ENCODE measurements at places on chromosomes 5 and 9.

GRCh38 chr5:33892620-33893137 lies 889 bp upstream of the ADAMTS12 start:
- no peaks in the 10 kb centered on the region for H3K36me3 ChIP-seq
- no peak overlapping the region for H3K4me3 ChIP-seq
- DNase-seq, result no peak
- H3K27me3 ChIP-seq, result peaks cover 44% of the 10 kb centered on the region

DNA sequence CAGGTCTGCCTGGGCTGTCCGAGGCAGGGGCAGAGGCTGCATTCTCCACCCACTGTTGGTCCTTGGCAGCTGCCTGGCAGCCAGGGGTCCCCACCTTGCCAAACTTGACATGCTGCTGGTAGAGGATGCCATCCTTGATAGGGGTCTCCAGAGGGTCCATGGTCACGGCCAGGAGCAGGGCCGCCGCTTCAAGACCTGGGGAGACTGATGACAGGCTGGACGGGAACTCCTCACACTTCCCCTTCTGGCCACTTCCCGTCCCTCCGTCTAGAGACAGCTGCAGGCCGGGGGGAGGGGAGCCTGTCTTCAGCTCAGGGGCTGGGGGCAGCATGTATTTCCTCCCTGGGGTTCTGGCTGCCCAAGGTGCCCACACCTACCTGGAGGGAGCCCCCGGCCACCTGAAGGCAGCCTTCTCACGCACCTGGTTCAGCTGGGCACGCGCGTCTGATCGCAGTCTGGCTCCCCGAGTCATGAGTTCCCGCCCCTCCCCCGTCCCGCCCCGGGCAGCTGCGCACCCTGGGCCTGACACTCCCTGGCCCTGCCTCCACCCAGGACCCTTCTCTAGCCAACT lies at the start of gene DOK3:
Gene DOK3 (minus strand): TSS at position 446 of the 571 bp plus-strand sequence. CDS start 286 bp downstream, at position 160.
- no peaks in the 10 kb centered on the region for H3K27me3 ChIP-seq
- peaks cover 38% of the 10 kb centered on the region for H3K4me1 ChIP-seq
- H3K4me3 ChIP-seq, result peak within 1 kb of the TSS; percentile 30
- H3K36me3 ChIP-seq, result peaks cover 39% of the 10 kb centered on the region
- DNase-seq, result no peak
- H3K27ac ChIP-seq, result peak within 1 kb of the TSS; percentile 76

- no peaks in the 10 kb centered on the region for H3K27me3 ChIP-seq
- H3K27ac ChIP-seq, result no peak overlapping the region
- H3K36me3 ChIP-seq, result no peaks in the 10 kb centered on the region
- H3K4me1 ChIP-seq, result no peaks in the 10 kb centered on the region
Observed at GRCh38 chr5:114660791-114661190, 298.9 kb downstream of the KCNN2 start.

GRCh38 chr9:130262061-130262745 lies 3.4 kb upstream of the HMCN2 start:
- no peaks in the 10 kb centered on the region for H3K36me3 ChIP-seq
- no peak overlapping the region for H3K27ac ChIP-seq
- H3K4me1 ChIP-seq, result no peaks in the 10 kb centered on the region
- H3K27me3 ChIP-seq, result peaks cover 36% of the 10 kb centered on the region

- H3K36me3 ChIP-seq, result no peaks in the 10 kb centered on the region
- DNase-seq, result no peak
- no peak overlapping the region for H3K4me3 ChIP-seq
- no peaks in the 10 kb centered on the region for H3K27me3 ChIP-seq
Observed at GRCh38 chr9:68981789-68982188, 32.1 kb downstream of the PRKACG start.

DNA sequence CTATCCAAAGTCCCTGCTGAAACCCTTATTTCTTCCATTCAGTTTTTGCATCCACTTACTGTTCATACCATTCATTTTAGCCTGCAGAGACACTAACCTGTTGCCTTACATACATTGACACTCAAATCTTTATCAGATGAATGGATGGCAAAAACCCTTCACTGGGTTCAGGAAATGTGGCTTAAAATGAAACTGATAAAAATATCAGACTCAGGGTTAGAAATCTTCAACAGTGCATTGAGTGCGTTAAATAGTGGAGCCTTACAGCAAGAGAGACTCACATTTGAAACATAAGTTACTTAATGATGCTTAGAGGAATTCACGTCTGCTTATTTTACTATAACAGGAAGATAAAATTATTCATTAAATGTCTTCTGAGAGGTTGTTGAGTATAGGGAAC lies 28.0 kb upstream of the BNC2 start:
- H3K27ac ChIP-seq, result no peak overlapping the region
- H3K36me3 ChIP-seq, result no peaks in the 10 kb centered on the region
- no peak for DNase-seq

DNA sequence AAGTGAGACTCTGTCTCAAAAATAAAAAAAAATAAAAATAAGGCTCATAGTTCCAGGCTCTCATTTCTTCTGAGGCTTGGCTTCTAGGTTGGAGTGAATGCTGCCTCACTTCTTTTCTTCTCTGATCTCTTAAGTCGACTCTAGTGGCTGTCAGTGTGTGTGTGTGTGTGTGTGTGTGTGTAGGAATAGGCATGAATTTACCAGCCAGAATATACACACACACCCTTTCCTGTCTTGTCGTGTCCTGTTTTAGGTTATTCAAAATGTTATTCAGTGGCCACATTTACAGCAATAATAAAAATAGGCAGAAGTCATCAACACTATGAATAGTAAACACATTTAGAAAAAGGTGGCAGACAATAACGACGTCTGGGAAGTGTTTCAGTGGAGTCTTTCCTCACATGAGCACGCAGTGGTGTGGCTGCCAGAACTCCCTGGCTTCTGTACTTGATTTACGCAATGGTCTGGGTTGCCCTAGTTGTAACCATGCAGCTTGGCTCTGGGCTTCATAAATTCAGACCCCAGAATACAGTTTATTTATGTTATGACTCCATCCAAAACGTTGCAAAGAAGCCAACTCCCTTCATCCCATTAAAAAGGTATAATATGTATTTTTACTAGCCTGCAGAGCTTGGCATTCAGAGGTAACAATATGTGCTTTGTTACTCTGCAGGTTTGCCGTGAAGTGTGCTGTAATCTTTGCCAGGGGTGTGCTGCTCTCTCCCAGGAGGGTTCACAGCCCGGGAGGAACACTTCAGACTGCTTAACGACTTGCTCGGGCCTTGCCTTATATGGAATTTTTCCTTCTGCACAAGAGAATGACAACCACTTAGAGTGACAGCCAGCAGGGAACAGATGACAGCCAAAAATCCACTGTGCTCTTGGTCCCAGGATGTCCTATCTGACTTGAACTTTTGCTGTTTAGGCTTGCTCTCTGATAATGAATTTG lies 34.4 kb upstream of the PALM2AKAP2 start:
- H3K36me3 ChIP-seq, result no peaks in the 10 kb centered on the region
- no peaks in the 10 kb centered on the region for H3K4me1 ChIP-seq
- DNase-seq, result no peak
- H3K4me3 ChIP-seq, result no peak overlapping the region

GRCh38 chr5:122319897-122320296 lies 7.9 kb downstream of the SNCAIP start:
- H3K27ac ChIP-seq, result no peak overlapping the region
- DNase-seq, result no peak
- no peaks in the 10 kb centered on the region for H3K4me1 ChIP-seq
- no peak overlapping the region for H3K4me3 ChIP-seq
- H3K27me3 ChIP-seq, result no peaks in the 10 kb centered on the region
- H3K36me3 ChIP-seq, result no peaks in the 10 kb centered on the region

- DNase-seq, result no peak
- H3K27me3 ChIP-seq, result no peaks in the 10 kb centered on the region
- no peaks in the 10 kb centered on the region for H3K4me1 ChIP-seq
- H3K27ac ChIP-seq, result no peak overlapping the region
- H3K4me3 ChIP-seq, result no peak overlapping the region
- H3K36me3 ChIP-seq, result no peaks in the 10 kb centered on the region
Observed at GRCh38 chr9:18614116-18614515, 140.2 kb downstream of the ADAMTSL1 start.

- peaks cover 54% of the 10 kb centered on the region for H3K27me3 ChIP-seq
- H3K27ac ChIP-seq, result no peak overlapping the region
- H3K4me1 ChIP-seq, result no peaks in the 10 kb centered on the region
- no peak for DNase-seq
- H3K4me3 ChIP-seq, result no peak overlapping the region
Observed at GRCh38 chr5:141816598-141817399, 61.4 kb downstream of the PCDH1 start.

DNA sequence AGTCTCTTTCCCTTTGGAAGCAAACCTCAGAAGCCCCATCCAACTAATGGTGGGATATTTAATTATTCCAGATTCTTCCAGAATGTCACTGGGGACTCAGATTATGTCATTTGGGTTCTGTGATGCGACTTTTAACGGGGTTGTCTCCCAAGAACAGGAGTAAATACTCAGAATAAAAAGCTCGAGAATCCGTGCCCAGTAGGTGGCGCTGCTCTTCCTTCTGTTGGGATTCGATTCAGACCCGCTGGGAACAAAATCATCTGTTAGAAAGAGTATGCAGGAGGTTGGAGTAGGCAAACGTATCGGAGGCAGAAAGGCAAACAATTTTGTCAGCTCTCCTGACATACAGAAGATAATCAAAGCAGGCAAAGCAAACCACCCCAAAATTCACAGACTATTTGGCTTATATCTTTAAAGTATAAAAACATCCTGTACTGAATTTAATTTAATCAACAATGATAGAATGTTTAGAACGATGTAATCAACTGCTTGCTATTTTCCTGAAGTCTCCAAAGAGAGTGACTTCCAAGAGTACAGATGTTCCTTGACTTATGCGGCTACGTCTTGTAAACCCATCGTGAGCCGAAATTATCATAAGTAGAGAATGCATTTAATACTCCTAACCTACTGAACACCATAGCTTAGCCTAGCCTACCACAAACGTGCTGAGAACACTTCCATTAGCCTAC lies 169.8 kb upstream of the RAI14 start:
- H3K36me3 ChIP-seq, result no peaks in the 10 kb centered on the region
- no peaks in the 10 kb centered on the region for H3K27me3 ChIP-seq
- no peak overlapping the region for H3K4me3 ChIP-seq
- H3K27ac ChIP-seq, result no peak overlapping the region

DNA sequence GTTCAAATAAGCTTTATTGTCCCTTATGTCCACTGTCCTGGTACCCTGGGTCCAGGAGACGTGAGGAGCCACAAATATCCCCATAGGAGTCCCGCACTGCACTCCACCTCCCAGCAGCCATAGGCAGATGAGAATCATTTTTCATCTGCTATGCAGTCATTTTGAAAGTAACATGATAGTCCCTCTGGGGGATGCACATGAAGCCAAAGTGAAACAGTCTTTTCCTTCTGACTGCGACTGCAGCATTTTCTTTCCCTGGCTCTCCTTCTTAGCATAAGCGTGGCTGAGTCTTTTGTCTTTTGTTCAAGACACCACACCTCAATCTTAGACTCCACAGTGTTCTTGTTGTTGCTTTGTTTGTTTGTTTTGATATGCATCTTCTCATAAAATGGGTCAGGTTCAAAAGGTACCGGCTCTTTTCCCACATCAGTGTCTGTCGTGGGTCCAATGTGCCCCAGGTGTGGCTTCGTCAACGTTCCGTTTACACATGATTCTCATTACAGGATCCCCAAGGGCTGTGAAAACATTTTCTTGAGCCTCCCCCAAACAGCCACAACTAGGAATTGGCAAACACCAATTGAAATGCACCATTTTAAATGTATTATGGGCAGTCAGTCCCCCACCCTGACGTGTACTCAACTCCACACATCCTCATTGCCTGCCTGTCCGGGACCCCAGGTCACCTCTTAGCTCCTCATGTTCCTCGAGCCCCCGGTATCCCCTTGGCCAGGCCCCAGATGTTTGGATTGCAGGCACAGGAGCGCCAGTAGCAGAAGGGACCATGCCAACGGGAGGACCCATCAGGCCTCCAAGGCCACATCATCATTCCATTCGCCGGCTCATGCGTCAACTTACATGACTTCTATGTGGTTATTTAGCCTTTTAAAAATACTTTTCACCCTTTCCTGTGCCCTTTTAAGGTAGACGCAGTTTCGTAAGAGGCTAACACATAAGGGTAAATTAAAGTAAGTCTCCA lies 237.8 kb upstream of the DAPK1 start:
- no peak overlapping the region for H3K27ac ChIP-seq
- no peaks in the 10 kb centered on the region for H3K27me3 ChIP-seq
- no peak overlapping the region for H3K4me3 ChIP-seq
- no peaks in the 10 kb centered on the region for H3K36me3 ChIP-seq
- H3K4me1 ChIP-seq, result no peaks in the 10 kb centered on the region

DNA sequence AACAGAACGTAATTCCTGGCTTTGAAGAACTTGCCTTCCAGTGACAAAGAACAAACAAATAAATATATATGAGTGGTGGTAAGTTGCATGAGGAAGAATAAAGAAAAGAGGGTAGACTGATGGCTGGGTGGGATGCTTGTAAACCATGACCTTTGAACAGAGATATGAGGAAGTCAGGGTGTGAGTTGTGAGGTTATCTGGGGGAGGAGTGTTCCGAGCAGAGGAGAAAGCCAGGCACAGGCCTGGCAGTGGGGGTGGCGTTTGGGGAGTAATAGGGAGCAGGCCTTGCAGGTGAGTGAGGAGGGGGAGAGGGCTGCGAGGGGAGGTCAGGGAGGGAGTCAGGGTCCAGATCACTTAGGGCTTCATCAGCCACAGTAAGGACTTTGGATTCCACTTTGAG lies 213.4 kb downstream of the PTTG1 start:
- no peaks in the 10 kb centered on the region for H3K36me3 ChIP-seq
- no peak overlapping the region for H3K27ac ChIP-seq
- no peaks in the 10 kb centered on the region for H3K27me3 ChIP-seq
- H3K4me3 ChIP-seq, result no peak overlapping the region

DNA sequence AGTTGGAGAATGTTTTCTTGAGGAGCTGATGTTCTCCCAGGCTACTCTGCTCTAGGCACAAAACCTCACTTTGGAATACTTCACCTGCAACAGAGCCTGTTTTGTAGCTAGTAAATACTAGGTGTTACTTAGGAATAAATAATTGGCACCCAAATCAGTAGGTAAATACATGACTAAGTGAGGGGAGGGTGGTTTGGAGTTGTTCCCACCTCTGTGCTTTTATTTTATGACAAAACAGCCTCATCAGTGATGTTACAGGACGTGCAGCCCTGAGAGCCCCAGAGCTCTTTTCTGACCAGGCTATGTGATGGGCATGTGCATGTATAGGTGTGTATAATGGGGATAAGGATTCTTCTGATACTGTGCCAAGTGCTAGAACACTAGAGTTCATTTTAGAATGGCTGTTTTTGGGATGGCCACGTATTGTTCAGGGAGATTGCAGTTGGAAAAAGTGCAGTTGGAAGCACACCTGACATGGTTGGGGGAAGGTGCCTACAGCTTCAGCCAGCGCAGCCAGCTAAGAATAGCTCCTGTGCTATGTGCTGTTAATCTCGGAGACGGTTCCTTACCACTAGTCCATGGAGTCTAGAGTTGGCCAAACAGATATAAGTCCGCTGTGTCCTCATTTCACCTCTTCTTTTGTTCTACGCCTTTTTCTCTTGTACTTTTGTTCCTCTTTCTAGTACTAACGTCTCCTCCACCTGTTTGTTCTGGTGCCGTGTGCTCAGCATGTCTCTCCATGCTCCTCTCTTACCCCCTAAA lies 284.7 kb downstream of the FANCC start:
- no peaks in the 10 kb centered on the region for H3K27me3 ChIP-seq
- H3K36me3 ChIP-seq, result peaks cover 2% of the 10 kb centered on the region
- peaks cover 8% of the 10 kb centered on the region for H3K4me1 ChIP-seq
- DNase-seq, result no peak
